NCI-H2081 treated with DMSO at 0.1 percent for 48 hours (cell line): ENCODE measurements at places on chromosomes 4 and X.

GRCh38 chrX:87265518-87265917, 252.1 kb upstream of the KLHL4 start:
- DNase-seq: no peak

DNA sequence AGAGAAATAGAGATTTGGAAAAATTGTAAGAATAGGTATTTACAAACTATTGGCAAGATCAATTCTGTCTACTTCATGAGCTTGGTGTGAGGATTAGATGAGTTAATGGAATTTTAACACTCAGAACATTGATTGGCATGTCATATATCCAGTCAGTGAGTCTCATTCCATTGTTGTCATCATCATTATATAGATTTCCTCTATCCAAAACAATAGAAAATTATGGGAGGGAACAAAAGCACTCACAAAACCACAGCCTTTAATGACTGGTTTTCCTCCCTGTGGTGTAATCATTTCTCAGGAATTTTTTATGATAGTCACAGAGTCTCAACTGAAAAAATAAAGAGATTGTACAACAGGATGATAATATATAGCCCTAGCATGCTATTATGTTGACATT, 21.1 kb downstream of the KLHL5 start:
- DNase-seq: no peak

GRCh38 chr4:67638136-67638535, 62.8 kb downstream of the UBA6 start:
- DNase-seq: no peak

GRCh38 chr4:89307446-89308160, at the start of gene GPRIN3:
GPRIN3 (minus strand) TSS chr4:89307800; CDS start chr4:89250110, 57,690 bp downstream.
- no peak for DNase-seq

GRCh38 chr4:108972613-108973283, 209.9 kb upstream of the ETNPPL start:
- no peak for DNase-seq

- no peak for DNase-seq
Measured at GRCh38 chr4:54392479-54392878, 163.4 kb downstream of the PDGFRA start.

GRCh38 chr4:154999950-155000578, 208.4 kb upstream of the NPY2R start:
- DNase-seq: no peak

- DNase-seq: no peak
Measured at GRCh38 chr4:73674451-73674919, 54.2 kb upstream of the RASSF6 start.

GRCh38 chr4:118282692-118283091, 70.1 kb downstream of the PRSS12 start:
- no peak for DNase-seq

DNA sequence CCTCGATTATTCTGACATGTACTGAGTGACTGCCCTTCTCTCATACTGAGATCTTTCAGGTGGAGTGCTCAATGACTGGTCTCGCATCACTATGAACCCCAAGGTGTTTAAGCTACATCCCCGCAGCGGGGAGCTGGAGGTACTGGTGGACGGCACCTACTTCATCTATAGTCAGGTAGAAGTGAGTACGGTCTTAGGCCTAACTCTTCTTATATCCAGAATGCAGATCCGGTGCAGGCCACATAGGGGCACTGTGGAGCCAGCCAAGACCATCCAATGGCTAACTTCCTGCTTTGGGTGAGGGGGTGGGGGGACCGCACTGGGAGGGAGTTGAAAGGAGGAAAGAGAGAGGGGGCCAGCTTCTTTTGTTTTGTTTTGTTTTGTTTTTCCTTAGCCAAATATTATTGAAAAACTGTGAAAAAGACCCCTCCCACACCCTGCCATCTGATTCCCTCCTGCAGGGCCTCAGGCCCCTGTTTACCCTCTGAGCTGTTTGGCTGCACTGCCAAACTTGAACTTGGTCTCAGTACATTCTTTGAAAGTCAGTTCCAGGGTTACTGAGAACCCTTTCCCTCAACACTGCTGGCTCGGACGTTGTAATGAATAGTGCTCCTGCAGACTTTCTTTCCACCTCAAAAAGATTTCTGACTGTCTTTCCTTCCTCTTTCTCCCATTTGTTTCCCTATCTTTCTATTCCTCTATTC, 16.2 kb downstream of the AWAT2 start:
- no peak for DNase-seq

- DNase-seq: no peak
Measured at GRCh38 chr4:151013944-151014343, 1.1 kb downstream of the LRBA start.

DNA sequence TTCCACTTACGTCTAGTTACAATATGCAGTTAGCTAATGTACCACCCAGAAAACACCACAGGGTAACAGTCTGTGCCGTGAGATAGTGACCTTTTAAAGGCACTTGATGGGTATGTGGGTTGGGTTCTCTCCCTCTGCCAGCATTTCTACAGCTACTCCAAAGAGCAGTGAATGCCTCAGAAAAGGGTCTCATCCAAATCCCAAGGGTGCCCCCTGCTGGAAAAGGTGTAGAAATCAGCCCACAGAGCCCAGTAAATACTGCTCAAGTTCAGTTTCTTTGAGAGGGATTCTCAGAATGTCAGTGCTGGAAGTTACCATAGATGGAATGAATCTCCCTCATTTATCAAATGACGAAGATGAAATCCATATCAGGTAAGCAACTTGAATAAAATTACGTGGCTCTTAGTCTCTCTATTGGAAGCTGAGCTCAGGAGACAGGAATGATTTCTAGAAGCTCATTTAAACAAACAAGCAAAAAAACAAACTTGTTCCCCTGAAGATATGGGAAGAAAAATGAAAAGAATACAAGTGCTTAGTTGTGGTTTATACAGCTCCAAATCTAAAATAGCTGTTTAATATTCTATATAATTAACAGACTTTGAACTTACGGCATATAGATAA, 9.5 kb downstream of the RNF175 start:
- DNase-seq: no peak
